ENCODE measurements at places on chromosomes 6 and 20.

DNA sequence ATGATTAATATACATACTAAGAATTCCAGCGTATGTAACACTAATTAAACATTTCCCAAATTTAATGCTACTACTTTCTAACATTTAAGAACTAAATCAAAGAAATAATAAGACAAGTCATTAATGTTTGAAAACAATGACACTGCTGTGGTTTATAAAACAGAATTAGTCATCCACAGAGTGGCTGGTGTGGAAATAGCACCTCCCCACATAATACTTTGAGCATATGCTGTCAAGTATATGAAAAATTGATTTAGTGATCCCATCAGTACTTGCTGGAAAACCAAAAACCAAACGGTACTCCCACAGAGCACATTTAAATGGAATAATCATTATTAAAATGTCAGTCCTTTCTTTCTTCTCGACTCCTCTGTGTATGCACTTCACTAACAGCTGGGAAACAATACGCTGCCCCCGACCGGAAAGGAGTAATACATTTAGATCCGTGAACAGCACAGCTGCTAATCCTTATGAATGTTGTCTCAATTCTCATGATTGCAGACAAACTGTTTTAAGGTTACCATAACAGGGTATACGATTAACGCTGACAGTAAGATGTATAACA, 78.4 kb downstream of the PREP start:
- DNase-seq: no peak

- no peak for DNase-seq
Measured at GRCh38 chr6:45591306-45591705, 213.6 kb upstream of the SUPT3H start.

DNA sequence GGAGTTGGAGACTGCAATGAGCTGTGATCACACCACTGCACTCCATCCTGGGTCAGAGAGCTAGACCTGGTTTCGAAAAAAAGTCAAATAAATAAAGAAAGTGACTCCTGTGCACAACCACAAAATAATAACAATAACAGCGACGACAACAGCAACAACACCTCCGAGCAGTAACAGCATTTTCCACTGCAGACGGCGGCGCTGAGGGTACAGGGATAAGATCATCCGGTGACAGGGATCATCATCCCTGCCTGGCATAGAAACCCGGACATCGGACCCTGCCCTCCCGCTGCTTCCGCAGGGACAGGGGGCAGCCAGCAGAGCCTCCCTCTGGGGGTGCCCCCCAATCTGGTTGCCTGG, 11.5 kb downstream of the SRXN1 start:
- DNase-seq: no peak

DNA sequence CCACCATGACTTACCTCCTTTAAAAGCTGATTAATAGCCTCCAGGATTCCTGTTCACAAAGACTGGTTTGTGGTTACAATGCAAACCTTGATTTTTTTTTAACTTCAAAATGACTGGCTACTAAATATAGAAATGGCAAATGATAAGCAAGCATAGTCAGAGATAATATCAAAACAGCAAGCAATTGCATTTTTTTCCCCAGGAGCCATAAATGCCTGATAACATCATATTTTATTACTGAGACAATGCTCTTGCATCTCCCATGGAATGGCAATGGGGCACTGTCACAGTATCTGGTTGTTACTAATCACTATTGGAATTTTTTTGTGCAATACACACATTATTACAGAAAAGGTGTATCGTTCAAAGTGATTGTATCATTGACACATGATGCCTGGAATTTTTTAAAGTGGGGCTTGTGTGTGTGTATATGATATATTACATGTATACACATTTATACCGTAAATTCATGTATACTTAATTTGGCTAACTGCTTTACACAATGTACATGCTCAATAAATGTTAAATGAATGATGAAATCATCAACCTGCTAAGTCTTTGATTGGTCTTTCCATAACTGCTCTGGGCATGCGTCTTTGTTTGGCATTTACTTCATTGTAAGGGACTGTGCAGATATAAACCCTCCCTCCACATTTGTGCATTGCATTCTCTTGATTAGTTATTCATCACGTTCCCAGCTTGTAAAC, 980 bp upstream of the SALL4 start:
- no peak for DNase-seq

DNA sequence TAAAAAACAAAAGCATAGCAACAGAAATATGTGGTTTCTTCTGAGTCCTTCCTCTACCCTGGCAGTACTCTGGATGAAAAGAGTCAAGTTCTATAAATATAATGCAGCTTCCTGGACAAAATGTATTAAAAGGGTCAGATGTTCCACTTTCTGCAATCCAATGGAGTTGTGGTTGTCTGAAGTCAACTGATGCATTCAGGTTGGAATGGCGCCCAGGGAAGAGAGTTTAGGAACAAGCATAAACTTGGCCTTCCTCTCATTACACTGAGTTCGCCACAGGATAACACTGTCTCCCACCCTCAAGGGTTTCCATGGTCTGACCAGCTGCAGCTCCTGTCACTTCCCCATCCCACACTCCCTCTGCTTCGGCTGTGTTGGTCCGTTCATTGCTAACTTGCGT, 66.4 kb downstream of the PLEKHG1 start:
- peak; percentile 30 for DNase-seq

DNA sequence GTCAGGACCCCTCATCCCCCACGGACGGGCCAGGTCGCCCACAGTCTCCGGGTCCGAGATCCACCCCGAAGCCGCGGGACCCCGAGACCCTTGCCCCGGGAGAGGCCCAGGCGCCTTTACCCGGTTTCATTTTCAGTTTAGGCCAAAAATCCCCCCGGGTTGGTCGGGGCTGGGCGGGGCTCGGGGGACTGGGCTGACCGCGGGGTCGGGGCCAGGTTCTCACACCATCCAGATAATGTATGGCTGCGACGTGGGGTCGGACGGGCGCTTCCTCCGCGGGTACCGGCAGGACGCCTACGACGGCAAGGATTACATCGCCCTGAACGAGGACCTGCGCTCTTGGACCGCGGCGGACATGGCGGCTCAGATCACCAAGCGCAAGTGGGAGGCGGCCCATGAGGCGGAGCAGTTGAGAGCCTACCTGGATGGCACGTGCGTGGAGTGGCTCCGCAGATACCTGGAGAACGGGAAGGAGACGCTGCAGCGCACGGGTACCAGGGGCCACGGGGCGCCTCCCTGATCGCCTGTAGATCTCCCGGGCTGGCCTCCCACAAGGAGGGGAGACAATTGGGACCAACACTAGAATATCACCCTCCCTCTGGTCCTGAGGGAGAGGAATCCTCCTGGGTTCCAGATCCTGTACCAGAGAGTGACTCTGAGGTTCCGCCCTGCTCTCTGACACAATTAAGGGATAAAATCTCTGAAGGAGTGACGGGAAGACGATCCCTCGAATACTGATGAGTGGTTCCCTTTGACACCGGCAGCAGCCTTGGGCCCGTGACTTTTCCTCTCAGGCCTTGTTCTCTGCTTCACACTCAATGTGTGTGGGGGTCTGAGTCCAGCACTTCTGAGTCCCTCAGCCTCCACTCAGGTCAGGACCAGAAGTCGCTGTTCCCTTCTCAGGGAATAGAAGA, 978 bp downstream of the HLA-A start:
- DNase-seq: peak; percentile 49
